Activated CD4-positive, alpha-beta memory T cell treated with anti-CD3 and anti-CD28 coated beads, Interleukin-2, amount 10 ng/mL, durations not matched to agents 7 days and 5 days (primary cell): ENCODE measurements at places on chromosomes 3 and 15.

DNA sequence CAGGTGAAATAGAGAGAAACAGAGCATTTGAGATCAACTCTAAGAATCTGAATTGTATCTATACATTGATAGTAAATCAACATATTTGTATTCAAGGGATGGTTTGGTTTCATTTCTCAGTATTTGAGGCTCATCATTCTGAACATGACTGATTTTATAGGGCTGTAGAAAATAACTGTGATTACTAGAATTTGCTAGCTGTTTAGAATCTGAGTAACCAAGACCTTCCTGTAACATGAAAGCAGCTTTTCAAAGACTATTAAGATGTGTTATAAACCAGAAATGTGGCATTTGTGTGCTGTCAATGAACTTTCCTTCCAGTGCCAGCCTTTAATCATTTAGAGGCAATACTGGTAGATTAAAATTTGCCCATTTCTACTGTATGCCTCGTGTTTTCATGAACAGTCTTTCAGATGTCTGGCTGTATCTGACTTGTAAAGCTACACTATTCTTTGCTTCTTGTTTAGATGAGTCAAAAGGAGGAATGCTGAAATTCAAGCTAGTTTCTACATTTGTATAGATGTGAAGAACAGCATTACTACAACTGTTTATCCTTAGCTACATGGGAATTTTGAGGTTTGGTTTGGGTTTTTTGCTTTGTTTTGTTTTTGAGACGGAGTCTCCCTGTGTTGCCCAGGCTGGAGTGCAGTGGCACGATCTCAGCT lies 137.3 kb upstream of the BHLHE40 start:
- H3K27me3 ChIP-seq = no peaks in the 10 kb centered on the region
- peak overlapping the region; percentile 90 for H3K27ac ChIP-seq
- peak overlapping the region; percentile 40 for H3K4me3 ChIP-seq

GRCh38 chr3:176005564-176005963 lies 1146.4 kb downstream of the NAALADL2 start:
- no peaks in the 10 kb centered on the region for H3K27me3 ChIP-seq
- no peaks in the 10 kb centered on the region for H3K4me1 ChIP-seq
- no peak for DNase-seq
- H3K36me3 ChIP-seq = no peaks in the 10 kb centered on the region
- H3K27ac ChIP-seq = no peak overlapping the region

DNA sequence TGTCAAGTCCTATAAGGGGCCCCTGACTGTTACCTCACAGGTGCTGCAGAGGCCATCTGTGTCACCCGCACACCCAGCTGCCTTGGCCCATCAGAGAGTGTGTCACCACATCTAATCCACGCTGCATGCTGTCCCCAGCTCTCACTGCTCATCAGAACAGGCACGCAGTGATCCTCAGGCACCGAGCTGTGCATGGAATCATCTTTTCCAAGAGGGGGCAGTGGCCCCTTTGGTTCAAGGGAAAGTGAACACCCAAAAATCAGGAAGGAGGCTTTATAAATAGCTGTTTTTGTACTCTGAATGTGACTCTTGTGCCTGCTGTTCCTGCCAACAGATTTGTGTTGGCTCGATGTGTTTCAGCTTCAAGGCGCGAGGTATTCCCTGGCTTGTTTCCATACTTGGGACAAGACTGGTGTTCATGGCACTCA lies 110.3 kb upstream of the ETV5 start:
- no peak for DNase-seq
- peaks cover 16% of the 10 kb centered on the region for H3K4me1 ChIP-seq
- H3K36me3 ChIP-seq = no peaks in the 10 kb centered on the region
- H3K27ac ChIP-seq = no peak overlapping the region
- peaks cover 23% of the 10 kb centered on the region for H3K27me3 ChIP-seq

- H3K4me3 ChIP-seq = no peak overlapping the region
- peaks cover 38% of the 10 kb centered on the region for H3K4me1 ChIP-seq
- DNase-seq = peak; percentile 85
Observed at GRCh38 chr3:48435774-48436476, 4.0 kb downstream of the CCDC51 start.

- DNase-seq = no peak
- H3K36me3 ChIP-seq = no peaks in the 10 kb centered on the region
- H3K27me3 ChIP-seq = no peaks in the 10 kb centered on the region
- H3K27ac ChIP-seq = no peak overlapping the region
- H3K4me3 ChIP-seq = no peak overlapping the region
Observed at GRCh38 chr15:33586786-33587697, 276.3 kb downstream of the RYR3 start.

- H3K27me3 ChIP-seq = no peaks in the 10 kb centered on the region
- no peak overlapping the region for H3K27ac ChIP-seq
- H3K4me1 ChIP-seq = no peaks in the 10 kb centered on the region
- DNase-seq = no peak
- no peaks in the 10 kb centered on the region for H3K36me3 ChIP-seq
Observed at GRCh38 chr3:122825460-122825859, 30.6 kb downstream of the SLC49A4 start.

GRCh38 chr15:64574301-64575017 lies 114.1 kb downstream of the ZNF609 start:
- no peak for DNase-seq
- H3K36me3 ChIP-seq = peaks cover 7% of the 10 kb centered on the region
- H3K4me1 ChIP-seq = peaks cover 20% of the 10 kb centered on the region
- no peak overlapping the region for H3K27ac ChIP-seq

- no peaks in the 10 kb centered on the region for H3K36me3 ChIP-seq
- H3K27me3 ChIP-seq = peaks cover 1% of the 10 kb centered on the region
- no peak overlapping the region for H3K4me3 ChIP-seq
- DNase-seq = no peak
- H3K27ac ChIP-seq = no peak overlapping the region
Observed at GRCh38 chr3:25457671-25458419, 29.8 kb downstream of the RARB start.

DNA sequence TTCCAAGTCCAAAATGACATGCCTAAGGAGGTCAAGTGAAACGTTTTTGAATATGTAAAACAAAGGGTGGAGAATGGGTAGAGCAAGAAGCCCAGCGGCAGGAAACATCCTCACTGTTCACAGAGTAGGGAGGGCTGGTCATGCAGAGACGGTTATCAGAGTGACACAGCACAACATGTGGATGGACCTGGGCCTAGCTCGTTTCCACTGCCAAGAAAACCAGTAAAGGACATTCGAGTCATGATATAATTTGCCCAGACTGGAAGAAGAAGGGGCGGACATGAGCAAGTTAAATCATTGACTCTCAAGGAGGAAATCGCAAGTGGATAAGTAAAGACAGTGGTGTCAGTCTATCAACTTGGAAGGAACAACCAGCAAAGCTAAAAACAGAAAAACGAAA lies 89.3 kb downstream of the LRIG1 start:
- no peak overlapping the region for H3K27ac ChIP-seq
- no peak for DNase-seq
- no peak overlapping the region for H3K4me3 ChIP-seq

GRCh38 chr3:100833483-100833882 lies 124.2 kb downstream of the TFG start:
- H3K4me3 ChIP-seq = no peak overlapping the region
- H3K27me3 ChIP-seq = peaks cover 21% of the 10 kb centered on the region
- H3K36me3 ChIP-seq = no peaks in the 10 kb centered on the region
- H3K4me1 ChIP-seq = peaks cover 4% of the 10 kb centered on the region
- no peak overlapping the region for H3K27ac ChIP-seq

- H3K4me1 ChIP-seq = peaks cover 1% of the 10 kb centered on the region
- H3K36me3 ChIP-seq = no peaks in the 10 kb centered on the region
- DNase-seq = no peak
- peaks cover 29% of the 10 kb centered on the region for H3K27me3 ChIP-seq
- no peak overlapping the region for H3K4me3 ChIP-seq
Observed at GRCh38 chr15:80241508-80241907, 10.5 kb downstream of the CTXND1 start.

DNA sequence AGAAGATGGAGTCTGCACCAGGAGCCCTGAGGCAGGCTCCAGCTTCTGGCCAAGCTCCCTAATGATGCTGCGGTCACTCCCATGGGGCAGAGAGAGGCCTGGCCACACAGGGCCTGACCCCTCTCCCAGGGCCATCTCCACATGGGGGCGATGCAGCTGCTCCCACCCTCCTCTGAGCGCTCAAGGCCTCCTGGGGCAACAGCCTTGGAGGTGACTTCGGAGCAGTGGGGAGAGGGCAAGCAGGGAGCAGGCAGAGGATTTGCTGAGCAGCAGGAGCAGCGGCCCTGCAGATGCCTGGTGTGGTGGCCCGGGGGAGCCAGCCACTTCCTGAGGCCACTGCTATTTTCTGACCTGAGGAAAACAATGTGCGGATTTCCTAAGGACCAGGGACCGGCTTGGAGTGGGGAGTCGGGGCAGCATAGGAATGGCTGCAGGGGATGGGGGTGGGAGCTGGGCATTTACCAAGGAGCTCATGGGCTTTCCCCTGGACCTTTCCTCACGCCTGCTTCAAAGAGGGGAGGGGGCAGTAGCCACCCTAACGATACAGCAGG lies 81.6 kb upstream of the RPL32 start:
- no peak for DNase-seq
- peaks cover 1% of the 10 kb centered on the region for H3K4me1 ChIP-seq
- no peaks in the 10 kb centered on the region for H3K27me3 ChIP-seq
- no peak overlapping the region for H3K4me3 ChIP-seq
- peaks cover 30% of the 10 kb centered on the region for H3K36me3 ChIP-seq

DNA sequence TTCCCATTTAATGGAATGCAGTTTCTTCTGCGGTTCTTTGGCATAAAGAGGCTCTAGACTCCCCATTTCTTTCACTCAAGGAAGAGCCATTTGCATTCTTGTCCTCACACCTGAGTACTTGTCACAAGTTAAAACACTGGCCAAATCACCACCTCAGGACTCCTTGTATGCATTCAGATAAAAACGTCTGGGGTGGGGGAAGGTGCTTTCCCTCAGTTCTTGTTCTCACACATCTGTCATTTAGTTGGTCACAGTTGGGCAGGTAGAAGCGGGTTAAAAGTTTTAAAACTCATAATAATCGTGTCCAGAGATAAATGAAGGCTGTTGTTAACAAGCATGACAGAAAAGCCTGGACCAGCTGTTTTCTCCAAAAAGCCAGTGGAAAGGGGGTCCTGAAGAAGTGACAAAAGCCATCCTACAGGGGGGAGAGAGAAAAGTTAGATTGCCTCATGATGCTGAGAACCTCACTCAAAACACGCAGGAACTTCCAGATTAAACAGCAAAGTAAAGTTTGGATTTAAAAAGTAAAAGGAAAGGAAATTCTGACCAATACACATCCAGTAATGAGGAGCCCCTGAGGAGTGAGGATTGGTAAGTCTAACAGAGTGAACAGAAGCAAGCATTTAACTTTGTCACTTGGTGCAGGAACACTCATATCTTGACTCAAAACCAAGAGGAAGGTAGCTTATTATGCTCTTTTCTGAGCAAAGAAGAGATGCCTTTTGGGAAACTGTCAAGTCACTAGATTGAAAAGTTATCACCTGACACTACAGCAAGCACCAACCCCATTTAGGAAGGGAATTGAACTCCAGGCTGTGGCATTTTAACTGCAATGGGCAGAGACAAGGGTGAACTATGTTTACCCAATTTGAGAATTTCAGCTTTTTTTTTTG lies 2.8 kb downstream of the BCL2L10 start:
- no peaks in the 10 kb centered on the region for H3K36me3 ChIP-seq
- no peak overlapping the region for H3K27ac ChIP-seq
- H3K27me3 ChIP-seq = peaks cover 24% of the 10 kb centered on the region
- H3K4me1 ChIP-seq = peaks cover 3% of the 10 kb centered on the region

GRCh38 chr15:30954674-30955073 lies 36.8 kb downstream of the MTMR10 start:
- no peaks in the 10 kb centered on the region for H3K27me3 ChIP-seq
- H3K27ac ChIP-seq = no peak overlapping the region
- no peak overlapping the region for H3K4me3 ChIP-seq
- peaks cover 72% of the 10 kb centered on the region for H3K36me3 ChIP-seq
- DNase-seq = no peak

- H3K27ac ChIP-seq = no peak overlapping the region
- H3K27me3 ChIP-seq = no peaks in the 10 kb centered on the region
- peaks cover 12% of the 10 kb centered on the region for H3K4me1 ChIP-seq
- DNase-seq = no peak
- no peak overlapping the region for H3K4me3 ChIP-seq
- peaks cover 19% of the 10 kb centered on the region for H3K36me3 ChIP-seq
Observed at GRCh38 chr3:184082465-184082864, 14.4 kb upstream of the HTR3E start.

GRCh38 chr15:59191855-59192237 lies 14.8 kb upstream of the LDHAL6B start:
- peaks cover 7% of the 10 kb centered on the region for H3K36me3 ChIP-seq
- DNase-seq = no peak
- no peak overlapping the region for H3K27ac ChIP-seq
- H3K4me1 ChIP-seq = peaks cover 3% of the 10 kb centered on the region
- H3K27me3 ChIP-seq = peaks cover 19% of the 10 kb centered on the region

DNA sequence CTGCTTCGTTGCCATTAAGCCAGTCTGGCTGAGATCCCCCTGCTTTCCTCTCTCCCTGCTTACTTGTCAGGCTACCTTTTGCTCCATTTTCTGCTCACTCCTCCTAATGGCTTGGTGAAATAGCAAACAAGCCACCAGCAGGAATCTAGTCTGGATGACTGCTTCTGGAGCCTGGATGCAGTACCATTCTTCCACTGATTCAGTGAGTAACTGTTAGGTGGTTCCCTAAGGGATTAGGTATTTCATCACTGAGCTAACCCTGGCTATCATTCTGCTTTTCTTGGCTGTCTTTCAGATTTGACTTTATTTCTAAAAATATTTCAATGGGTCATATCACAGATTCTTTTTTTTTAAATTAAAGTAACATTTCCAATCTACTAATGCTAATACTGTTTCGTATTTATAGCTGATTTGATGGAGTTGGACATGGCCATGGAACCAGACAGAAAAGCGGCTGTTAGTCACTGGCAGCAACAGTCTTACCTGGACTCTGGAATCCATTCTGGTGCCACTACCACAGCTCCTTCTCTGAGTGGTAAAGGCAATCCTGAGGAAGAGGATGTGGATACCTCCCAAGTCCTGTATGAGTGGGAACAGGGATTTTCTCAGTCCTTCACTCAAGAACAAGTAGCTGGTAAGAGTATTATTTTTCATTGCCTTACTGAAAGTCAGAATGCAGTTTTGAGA lies 25.0 kb downstream of the CTNNB1 start:
- H3K36me3 ChIP-seq = peaks cover 58% of the 10 kb centered on the region
- no peak for DNase-seq
- no peaks in the 10 kb centered on the region for H3K27me3 ChIP-seq
- no peak overlapping the region for H3K4me3 ChIP-seq

GRCh38 chr3:126543457-126544061 lies 15.2 kb downstream of the C3orf22 start:
- H3K4me1 ChIP-seq = peaks cover 3% of the 10 kb centered on the region
- DNase-seq = no peak
- no peak overlapping the region for H3K27ac ChIP-seq

- no peak for DNase-seq
- no peaks in the 10 kb centered on the region for H3K4me1 ChIP-seq
- H3K27ac ChIP-seq = no peak overlapping the region
- H3K27me3 ChIP-seq = no peaks in the 10 kb centered on the region
- H3K4me3 ChIP-seq = no peak overlapping the region
Observed at GRCh38 chr3:103813955-103814354, 1379.1 kb downstream of the ZPLD1 start.

- no peaks in the 10 kb centered on the region for H3K4me1 ChIP-seq
- H3K4me3 ChIP-seq = no peak overlapping the region
- H3K27me3 ChIP-seq = peaks cover 14% of the 10 kb centered on the region
- no peak for DNase-seq
Observed at GRCh38 chr15:66072616-66073361, 180.8 kb downstream of the MEGF11 start.

- H3K4me3 ChIP-seq = no peak overlapping the region
- no peaks in the 10 kb centered on the region for H3K27me3 ChIP-seq
- H3K27ac ChIP-seq = no peak overlapping the region
- no peaks in the 10 kb centered on the region for H3K36me3 ChIP-seq
Observed at GRCh38 chr3:169297214-169297613, 366.3 kb downstream of the MECOM start.

- H3K4me1 ChIP-seq = no peaks in the 10 kb centered on the region
- H3K27me3 ChIP-seq = peaks cover 8% of the 10 kb centered on the region
- no peaks in the 10 kb centered on the region for H3K36me3 ChIP-seq
- no peak overlapping the region for H3K27ac ChIP-seq
- DNase-seq = no peak
- H3K4me3 ChIP-seq = no peak overlapping the region
Observed at GRCh38 chr3:49134471-49135265, 1.8 kb upstream of the LAMB2 start.
